ENCODE measurements at places on chromosomes 7 and 10.

GRCh38 chr10:130545122-130545521, 408.9 kb downstream of the GLRX3 start:
- no peak for DNase-seq

DNA sequence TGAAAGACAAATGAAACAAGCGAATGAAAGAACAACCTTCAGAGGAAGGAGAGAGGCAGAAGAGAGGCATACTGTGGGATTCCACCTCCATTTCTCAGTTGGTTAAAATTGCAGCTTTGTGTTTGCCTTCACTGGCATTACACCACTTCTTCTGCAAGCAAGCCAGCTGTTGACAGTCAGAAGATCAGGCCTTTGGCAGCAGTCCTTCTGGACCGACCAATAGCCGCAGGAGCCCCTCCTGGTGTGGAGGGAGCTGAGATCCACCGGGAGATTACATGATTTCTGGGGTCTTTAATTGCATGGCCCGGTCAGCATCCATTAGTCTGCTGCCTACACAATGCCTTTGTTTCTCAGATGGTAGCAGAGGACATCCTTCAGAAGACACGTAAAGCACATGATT, 206.7 kb downstream of the ADAM12 start:
- no peak for DNase-seq

GRCh38 chr10:111756217-111757061, 427.1 kb downstream of the GPAM start:
- DNase-seq = no peak

GRCh38 chr7:27143023-27143949, at the start of gene HOXA5:
HOXA5 (minus strand) TSS chr7:27143681; CDS start chr7:27143607, 74 bp downstream.
- DNase-seq = peak; percentile 100

DNA sequence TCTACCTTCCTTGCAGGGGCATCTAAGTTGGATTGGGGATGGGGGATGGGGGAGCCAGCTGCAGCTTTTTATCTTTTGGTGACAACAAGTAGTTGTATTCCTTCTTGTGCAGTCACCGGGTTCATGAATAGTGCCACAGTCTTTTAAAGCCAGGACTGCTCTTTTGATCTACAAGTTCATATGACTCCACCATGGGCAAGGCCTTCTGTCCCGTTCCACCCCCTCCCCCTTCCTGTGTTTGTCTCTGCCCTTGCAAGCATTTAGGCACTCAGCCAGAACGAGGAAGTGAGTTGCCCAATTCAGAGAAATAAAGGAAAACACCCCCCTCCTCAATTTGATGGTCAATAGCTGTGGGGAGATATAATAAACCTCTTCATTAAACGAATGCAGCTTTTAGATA, 44.8 kb upstream of the EGR2 start:
- no peak for DNase-seq

DNA sequence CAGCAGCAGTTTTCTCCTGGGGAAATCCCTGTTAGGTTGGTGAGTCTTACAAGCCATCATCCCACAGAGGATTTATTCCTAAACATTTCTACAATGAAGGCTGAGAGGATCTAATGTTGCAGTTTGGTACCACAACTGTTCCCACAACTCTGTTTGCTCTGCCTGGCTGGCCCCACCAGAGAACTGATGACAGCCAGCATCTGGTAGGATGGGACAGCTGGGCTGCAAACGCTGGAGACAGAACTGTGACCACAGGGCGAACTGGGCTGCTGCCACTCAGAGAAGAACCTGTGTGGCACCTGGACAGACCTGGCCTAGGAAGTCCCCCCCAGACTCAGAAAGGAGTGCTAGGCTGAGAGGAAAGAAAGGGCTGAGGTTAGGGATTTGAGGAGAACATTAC, 94.8 kb downstream of the CALN1 start:
- DNase-seq = no peak

- no peak for DNase-seq
Measured at GRCh38 chr10:112229096-112229495, 45.5 kb upstream of the GPAM start.

DNA sequence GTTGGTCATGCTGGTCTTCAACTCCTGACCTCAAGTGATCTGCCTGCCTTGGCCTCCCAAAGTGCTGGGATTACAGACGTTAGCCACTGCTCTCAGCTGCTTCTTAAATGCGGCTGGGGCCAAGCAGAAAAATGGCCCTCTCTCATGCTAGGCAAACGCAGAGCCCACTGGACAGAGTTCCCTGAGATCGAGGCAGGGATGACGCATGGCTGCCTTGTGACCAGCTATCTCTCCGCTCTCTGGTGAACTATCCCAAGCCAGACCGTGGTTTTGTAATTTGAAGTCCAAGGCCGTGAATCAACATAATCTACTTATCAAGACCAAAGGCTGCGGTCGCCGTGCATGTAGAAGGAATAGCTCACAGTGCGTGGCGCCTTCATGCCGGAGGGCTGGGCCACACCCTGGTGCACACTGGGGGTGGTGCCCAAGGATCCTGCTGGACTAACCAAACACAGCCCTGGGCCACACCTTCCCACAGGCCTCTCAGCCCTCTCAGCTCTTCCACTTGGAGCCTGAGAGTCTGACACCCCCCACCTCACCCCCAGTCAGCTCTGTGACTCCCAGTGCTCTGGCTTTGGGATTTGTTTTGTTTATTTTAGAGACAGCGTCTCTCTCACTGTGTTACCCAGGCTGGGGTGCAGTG, 88.1 kb upstream of the CUX1 start:
- DNase-seq = peak; percentile 100

GRCh38 chr10:1274111-1274661, 218.0 kb downstream of the WDR37 start:
- DNase-seq = no peak

GRCh38 chr7:1012004-1012715, 29.2 kb downstream of the CYP2W1 start:
- DNase-seq = no peak

DNA sequence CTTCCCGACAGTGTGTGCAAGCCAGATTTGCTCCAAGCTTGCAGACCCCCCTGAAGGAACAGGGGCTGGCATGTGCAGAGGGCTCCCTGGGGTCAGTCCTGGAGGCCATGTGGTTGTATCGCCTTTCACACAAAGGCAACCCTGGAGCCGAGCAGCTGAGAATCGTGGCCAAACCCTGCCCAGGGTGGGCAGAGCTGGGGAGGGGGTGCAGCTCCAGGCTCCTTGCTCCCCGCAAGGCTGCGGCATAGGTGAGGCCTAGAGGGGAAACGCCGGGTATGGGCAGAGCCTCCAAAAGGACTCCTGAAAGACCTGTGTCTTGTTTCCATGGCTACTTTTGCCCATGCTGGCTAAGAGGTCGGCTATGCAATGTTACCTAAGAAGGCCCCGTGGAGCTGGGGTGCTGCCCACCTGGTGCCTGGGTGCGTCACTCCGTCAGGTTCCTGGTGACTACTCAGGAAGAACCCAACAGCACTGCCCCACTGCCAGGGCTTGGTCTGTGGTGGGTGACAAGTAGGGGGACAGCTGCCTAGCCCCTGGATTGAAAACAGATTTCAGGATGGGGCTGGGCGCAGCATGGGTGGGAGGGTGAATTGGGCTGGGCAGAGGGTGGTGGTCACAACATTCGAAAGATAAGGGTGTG, 171.0 kb upstream of the SHH start:
- DNase-seq = no peak

DNA sequence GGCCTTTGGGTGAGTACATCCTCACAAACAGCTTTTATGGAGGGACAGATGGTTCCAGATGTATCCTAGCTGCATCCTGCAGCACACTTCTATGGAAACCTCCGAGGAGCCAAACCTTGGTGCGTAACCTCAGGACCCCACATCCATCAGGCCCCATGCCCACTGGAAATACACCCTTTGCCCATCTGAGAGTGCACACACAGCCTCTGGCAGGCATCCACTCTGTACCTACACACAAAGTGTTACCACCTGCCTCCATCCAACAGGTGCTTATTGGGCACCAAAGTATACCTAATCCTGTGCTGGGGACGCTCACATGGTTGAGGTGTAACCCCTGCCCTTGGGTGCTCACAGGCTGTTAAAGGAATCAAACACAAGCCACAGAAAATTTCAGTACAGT, 117.9 kb downstream of the ADCY1 start:
- no peak for DNase-seq

DNA sequence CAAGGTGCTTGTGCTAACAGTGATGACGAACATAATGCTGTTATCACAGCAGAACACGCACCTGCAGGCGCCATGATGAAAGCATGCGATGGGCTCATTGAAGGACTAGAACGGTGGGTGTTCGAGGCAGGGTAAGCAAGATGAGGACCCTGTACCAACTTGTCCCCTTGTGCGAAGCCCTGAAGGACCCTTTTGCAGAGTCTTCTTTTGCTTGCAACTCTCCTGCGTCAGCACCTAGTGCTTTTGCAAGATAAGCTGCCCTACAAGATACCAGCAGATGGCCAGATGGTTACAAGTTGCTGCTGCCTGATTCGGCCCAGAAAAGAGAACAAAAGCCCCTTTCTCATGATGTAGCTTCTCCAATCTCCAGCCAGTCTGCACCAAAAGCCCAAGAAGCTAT, 4.2 kb upstream of the IL15RA start:
- DNase-seq = no peak

- no peak for DNase-seq
Measured at GRCh38 chr10:64952042-64952441, 1430.8 kb downstream of the REEP3 start.

GRCh38 chr10:104676874-104677273, 35.8 kb downstream of the SORCS3 start:
- DNase-seq = no peak

- DNase-seq = no peak
Measured at GRCh38 chr7:4279216-4279615, 402.9 kb upstream of the FOXK1 start.

- peak; percentile 72 for DNase-seq
Measured at GRCh38 chr7:72710983-72711382, 117.0 kb downstream of the TYW1B start.

DNA sequence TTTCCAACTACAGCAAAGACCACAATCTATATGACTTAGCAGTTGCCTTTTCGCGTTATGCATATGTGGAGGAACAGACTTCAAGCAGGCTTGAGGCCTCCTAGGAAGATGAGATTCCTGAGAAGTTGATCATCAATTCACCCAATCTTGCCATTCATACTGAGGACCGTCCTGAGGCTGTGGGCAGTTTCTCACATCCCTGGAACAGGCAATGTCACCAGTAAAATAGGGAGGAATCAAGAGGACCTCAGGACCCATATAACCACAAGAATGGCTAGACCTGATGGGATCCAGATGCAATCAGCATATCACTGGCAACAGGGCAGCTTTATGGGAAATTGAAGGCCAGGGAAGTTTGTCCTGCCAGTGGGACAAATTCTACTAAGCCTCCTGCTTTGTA, 17.3 kb downstream of the KDM7A start:
- no peak for DNase-seq

GRCh38 chr7:74455291-74455804, 1.6 kb downstream of the GTF2IRD1 start:
- no peak for DNase-seq

- DNase-seq = no peak
Measured at GRCh38 chr7:41491883-41492471, 210.9 kb downstream of the INHBA start.

GRCh38 chr7:127304087-127304486, 51.3 kb upstream of the GRM8 start:
- DNase-seq = no peak

GRCh38 chr7:116687801-116688201, 15.8 kb downstream of the MET start:
- DNase-seq = peak; percentile 81

DNA sequence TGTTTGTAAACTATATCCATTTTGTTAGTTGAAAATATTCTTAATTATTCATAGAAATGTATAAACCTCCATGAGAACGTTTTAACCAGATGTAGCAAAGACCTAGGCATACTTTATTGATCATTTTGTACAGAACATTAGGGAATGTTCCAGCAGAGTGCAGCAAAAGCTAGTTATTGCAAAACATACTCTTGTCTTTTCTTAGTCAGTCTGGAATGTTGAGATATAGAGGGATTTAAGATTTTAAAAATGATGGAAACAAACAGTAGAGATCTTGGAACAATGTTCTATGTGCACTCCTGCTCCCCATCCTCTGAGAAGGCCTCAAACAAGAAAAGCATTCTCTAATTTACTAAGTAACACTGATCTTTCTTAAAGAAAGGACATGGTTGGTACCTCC, 292.1 kb downstream of the BBS9 start:
- DNase-seq = no peak

DNA sequence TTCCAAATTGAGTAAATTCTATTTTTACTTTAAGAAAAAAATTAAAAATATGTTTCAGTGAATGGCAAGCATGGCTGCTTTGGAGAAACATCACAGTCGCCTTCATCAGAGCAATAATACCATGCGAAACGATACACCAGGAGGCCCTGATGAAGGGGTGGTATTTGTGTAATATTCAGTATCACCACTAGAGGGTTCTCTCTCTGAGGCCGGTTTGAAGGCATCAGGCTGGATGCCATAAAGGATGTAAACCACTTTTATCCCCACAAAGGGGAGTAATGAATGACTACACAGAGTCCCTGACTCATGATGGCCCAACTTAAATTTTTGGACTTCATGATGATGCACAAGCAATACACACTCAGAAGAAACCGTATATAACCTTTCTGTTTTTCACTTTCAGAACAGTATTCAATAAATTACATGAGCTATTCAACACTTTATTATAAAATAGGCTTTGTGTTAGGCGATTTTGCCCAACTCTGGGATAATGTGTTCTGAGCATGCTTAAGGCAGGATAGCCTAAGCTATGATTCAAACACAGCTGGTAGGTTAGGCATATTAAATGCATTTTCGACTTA, 95.5 kb downstream of the PPP1R17 start:
- peak; percentile 70 for DNase-seq

DNA sequence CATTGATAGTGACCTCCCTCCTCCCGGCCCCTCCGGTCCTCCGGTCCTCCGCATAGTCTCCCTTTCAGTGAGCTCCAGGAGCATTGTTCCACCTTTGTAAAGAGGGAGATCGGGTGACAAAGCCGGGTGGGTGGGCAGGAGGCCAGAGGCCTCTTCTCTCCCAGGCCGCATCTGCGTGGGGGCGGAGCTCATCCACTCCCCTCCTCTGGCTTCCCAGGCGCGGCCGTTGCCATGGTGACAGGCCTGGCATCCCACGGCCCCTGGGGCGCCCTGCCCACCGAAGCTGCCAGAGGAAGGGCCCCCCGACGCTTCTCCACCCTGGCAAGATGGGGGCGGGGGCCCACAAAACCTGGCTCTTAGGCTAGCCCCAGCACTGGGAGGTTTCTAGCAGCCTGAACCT, 4.4 kb upstream of the FZD9 start:
- DNase-seq = no peak

- no peak for DNase-seq
Measured at GRCh38 chr10:93245147-93245546, 171.5 kb downstream of the CYP26A1 start.

Data from NCI-H226 (cell line).